ENCODE measurements at places on chromosomes 6 and 20.

GRCh38 chr6:108027594-108027993, 46.9 kb downstream of the OSTM1 start:
- no peaks in the 10 kb centered on the region for H3K4me1 ChIP-seq
- H3K36me3 ChIP-seq: no peaks in the 10 kb centered on the region
- no peak overlapping the region for H3K4me3 ChIP-seq
- H3K27ac ChIP-seq: no peak overlapping the region

- no peaks in the 10 kb centered on the region for H3K36me3 ChIP-seq
- H3K4me3 ChIP-seq: no peak overlapping the region
- H3K4me1 ChIP-seq: no peaks in the 10 kb centered on the region
- no peak overlapping the region for H3K27ac ChIP-seq
These were observed 94.5 kb downstream of the F13A1 start for GRCh38 chr6:6225885-6226529.

- no peak overlapping the region for H3K4me3 ChIP-seq
- no peaks in the 10 kb centered on the region for H3K27me3 ChIP-seq
- H3K36me3 ChIP-seq: no peaks in the 10 kb centered on the region
- DNase-seq: no peak
- H3K4me1 ChIP-seq: no peaks in the 10 kb centered on the region
- H3K27ac ChIP-seq: no peak overlapping the region
These were observed 159.4 kb downstream of the QRSL1 start for GRCh38 chr6:106788761-106789160.

- H3K36me3 ChIP-seq: no peaks in the 10 kb centered on the region
- H3K27me3 ChIP-seq: no peaks in the 10 kb centered on the region
- no peak overlapping the region for H3K27ac ChIP-seq
- H3K4me1 ChIP-seq: no peaks in the 10 kb centered on the region
These were observed 336.7 kb downstream of the DHX35 start for GRCh38 chr20:39298571-39299506.

DNA sequence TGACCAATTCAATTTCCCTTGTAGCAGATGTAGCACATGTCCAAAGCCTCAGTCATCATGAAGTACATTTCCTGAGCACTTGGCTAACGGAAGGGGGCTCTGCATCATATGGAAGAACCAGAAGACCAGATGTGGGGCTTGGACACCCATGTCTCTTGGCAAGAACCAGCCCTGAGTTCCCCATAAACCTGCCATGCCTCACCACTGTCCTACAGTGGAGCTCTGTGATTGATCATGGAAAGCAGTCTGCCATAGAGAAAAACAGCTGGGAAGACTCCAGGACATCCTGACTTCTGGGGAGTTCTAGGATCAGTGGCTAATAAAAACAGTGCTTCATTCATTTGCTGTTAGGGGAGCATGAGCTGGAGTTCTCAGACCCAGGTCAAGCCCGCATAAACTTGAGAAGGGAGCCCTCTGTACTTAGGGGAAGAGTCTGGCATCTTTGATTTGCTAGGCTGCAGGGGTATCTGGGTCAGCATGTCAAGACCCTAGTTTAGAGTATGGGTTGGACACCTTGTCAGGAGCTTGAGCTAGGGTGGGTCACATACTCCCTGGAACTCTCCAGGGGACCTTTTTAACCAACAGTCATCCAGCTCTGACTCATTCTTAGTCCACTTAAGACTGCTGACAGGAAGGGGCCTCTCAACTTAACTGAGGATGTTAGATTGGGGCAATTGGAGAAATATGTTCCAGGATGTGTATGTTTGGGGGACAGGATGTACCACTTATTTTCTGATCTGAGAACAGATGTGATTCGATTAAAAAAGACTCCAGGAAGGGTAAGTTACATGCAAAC, 26.3 kb upstream of the TRAM2 start:
- no peaks in the 10 kb centered on the region for H3K4me1 ChIP-seq
- H3K27me3 ChIP-seq: no peaks in the 10 kb centered on the region
- no peak overlapping the region for H3K4me3 ChIP-seq
- H3K27ac ChIP-seq: no peak overlapping the region
- no peaks in the 10 kb centered on the region for H3K36me3 ChIP-seq
- DNase-seq: no peak

- H3K27me3 ChIP-seq: no peaks in the 10 kb centered on the region
- no peaks in the 10 kb centered on the region for H3K36me3 ChIP-seq
- H3K4me3 ChIP-seq: no peak overlapping the region
- no peak overlapping the region for H3K27ac ChIP-seq
These were observed 136.1 kb downstream of the SLC24A3 start for GRCh38 chr20:19348582-19348981.

GRCh38 chr6:76708641-76709331, 636.3 kb upstream of the IMPG1 start:
- no peaks in the 10 kb centered on the region for H3K36me3 ChIP-seq
- no peak overlapping the region for H3K4me3 ChIP-seq
- H3K27ac ChIP-seq: no peak overlapping the region

DNA sequence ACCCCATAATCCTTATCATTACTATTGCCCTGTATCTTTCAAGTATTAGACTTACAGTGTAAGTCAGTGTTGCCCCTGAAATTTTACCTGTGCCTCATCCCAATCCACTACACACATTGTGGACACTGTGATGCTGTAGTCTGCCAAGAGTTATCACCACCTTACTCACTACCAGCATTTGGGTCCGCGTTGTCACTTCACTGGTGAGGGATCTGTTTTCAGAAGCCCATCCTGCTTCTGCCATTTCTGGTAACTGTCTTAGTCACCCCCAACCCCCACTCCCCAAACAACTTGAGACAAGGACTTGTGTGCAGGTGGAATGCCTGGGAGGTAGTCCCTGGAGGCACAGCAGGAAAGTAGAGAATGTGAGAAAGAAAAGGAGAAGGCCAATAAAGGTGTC, 6.0 kb upstream of the RAB44 start:
- DNase-seq: no peak
- no peak overlapping the region for H3K4me3 ChIP-seq
- H3K4me1 ChIP-seq: no peaks in the 10 kb centered on the region
- no peaks in the 10 kb centered on the region for H3K27me3 ChIP-seq
- no peak overlapping the region for H3K27ac ChIP-seq
- H3K36me3 ChIP-seq: no peaks in the 10 kb centered on the region

DNA sequence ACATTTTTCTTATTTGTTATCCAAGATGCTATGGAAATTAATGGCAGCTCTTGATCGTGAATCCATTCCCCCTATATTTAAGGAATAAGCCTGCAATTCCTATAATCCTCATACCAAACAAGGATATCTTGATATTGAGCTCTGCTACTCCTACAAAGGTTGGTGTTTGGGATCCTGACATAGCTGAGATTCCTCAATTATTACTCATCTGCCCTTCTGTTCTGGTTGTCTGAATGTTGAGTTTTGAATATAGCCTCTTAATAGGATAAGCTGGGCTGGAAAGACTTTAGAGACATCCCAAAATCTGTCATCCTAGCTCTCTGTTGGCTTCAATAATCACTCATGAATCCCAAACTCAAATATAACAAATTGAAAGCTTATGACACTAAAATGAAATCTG, 49.9 kb downstream of the CLIC5 start:
- DNase-seq: no peak
- no peaks in the 10 kb centered on the region for H3K36me3 ChIP-seq

DNA sequence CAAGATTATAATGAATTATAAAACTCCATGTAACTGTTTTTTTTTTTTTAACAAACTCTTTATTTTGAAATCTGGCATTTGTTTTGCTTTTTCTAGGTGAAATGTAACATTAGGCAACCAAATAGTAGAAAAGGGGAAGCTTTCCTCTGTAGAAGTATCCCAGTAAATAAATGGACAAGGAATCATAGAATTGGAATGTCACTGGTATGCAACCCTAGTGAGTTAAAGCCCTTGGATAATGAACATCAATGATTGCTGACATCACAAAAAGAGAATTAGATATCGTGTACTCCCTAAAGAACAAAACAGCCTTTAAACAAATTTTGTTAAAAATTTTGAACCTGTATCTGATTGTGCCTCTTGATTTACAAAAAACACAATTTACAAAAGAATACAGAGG, 93.9 kb upstream of the OGFRL1 start:
- no peak overlapping the region for H3K27ac ChIP-seq
- no peak overlapping the region for H3K4me3 ChIP-seq
- H3K27me3 ChIP-seq: no peaks in the 10 kb centered on the region

GRCh38 chr6:47126647-47127391, 84.7 kb upstream of the ADGRF1 start:
- H3K4me3 ChIP-seq: no peak overlapping the region
- no peak overlapping the region for H3K27ac ChIP-seq
- H3K4me1 ChIP-seq: no peaks in the 10 kb centered on the region

GRCh38 chr20:48612335-48612734, 215.5 kb downstream of the PREX1 start:
- H3K4me1 ChIP-seq: no peaks in the 10 kb centered on the region
- H3K27ac ChIP-seq: no peak overlapping the region
- DNase-seq: no peak
- H3K27me3 ChIP-seq: no peaks in the 10 kb centered on the region
- no peak overlapping the region for H3K4me3 ChIP-seq

DNA sequence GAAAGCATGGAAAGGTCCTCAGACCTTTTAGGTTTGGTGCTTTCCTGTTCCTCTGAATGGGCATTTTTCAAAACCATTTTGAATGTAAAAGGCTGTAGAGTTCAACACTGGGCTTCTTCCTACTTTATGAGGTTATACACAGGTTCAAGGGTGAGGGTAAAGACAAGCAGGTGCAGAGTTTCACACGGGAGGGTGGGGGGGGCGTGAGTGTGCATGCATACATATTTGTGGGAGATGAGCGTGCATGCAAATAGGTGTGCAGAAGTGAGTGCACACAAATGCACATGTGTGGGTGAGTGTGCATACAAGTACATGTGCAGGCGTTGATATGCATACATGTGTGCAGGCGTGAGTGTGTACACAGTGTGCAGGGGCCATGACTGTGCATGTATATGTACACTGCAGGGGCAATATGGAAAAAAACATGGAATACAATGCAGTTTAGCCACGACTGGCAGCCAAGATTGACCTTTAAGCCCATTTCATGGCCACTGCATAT, 183.1 kb downstream of the GMPR start:
- no peak overlapping the region for H3K4me3 ChIP-seq
- H3K27ac ChIP-seq: no peak overlapping the region
- no peaks in the 10 kb centered on the region for H3K27me3 ChIP-seq
- no peak for DNase-seq

Data from breast epithelium (tissue), 4 donors.